ENCODE measurements at places on chromosomes 11 and 22. TPM values are rescaled to one million over a fixed set of nuclear protein-coding genes. Genes with fewer than 3 reads are reported as not detected.

The CHKB gene
- 78.7 TPM for total RNA-seq

DNA sequence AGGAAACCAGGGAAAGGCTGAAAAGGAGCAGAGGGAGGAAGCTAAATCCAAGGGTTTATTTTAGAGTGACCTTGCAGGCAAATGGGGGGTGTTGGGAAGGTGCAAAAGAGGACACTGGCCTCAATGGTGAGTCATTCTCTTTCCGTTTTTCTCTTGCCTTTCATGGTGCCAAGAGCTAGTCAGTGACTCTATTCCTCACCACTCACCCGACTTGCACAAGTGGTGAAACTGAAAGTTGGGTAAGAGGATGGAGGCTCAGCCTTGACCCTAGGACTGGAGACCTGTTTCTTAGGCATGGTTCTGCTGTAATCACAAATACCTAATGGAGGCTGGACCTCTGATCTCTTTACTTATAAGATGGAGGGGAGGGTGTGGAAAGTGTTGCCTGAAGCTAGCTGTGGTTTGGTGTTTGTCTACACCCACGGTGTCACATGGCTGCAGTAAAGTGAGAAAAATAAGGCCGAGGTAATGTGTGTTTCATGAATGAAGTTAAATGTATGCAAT lies 67.3 kb upstream of the CREB3L1 start:
- no peak overlapping the region for H3K27ac ChIP-seq
- no peaks in the 10 kb centered on the region for H3K4me1 ChIP-seq
- H3K36me3 ChIP-seq = no peaks in the 10 kb centered on the region
- H3K27me3 ChIP-seq = no peaks in the 10 kb centered on the region
- no peak overlapping the region for H3K4me3 ChIP-seq
- no peak for DNase-seq

DNA sequence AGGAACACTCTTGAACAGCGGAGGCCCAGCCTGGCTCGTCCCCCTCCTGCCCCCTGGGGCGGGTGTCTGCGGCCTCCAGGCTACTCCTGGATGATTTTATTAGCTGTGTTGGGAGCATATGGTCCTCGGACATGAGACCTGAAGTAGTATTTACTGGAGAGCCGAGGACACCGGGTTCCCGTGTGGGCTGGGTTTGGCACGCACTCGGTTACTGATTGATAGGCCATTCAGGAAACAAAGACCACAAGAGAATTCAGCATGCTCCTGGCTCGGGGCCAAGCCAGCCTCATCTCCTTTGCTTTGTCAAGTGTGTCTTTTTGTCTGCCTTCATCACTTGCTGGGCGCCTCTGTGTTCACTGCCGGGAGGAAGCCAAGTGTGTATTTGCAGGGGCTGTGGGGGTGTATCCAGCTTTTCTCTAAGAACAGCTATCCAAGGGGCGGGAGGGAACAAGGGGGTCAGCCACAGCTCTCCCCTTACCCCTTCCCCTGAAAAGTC lies 9.7 kb downstream of the FXYD2 start:
- H3K4me3 ChIP-seq = no peak overlapping the region
- no peak for DNase-seq
- H3K36me3 ChIP-seq = no peaks in the 10 kb centered on the region
- H3K27me3 ChIP-seq = no peaks in the 10 kb centered on the region

The NCAPH2 gene
- total RNA-seq = 50.4 TPM

DNA sequence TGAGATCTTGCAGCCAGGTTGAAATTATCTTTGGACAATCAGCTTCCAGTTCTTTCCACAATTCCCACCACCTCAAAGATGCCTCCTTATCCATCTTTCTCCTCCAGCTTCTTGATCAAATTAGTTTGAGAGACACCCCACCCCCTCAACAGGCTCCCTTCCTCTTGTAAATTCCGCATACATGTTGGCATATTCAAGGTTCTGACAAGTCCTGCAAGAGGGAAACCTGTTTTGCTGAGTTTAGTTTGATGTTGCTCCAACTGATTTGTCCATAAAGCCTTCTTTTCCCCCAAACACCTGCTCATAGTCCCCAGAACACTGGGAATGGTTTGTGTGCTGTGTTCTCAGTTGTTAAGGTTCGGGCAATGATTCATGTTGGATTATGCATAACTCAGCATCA lies 73.6 kb downstream of the MYO18B start:
- H3K36me3 ChIP-seq = no peaks in the 10 kb centered on the region
- peaks cover 4% of the 10 kb centered on the region for H3K4me1 ChIP-seq
- H3K4me3 ChIP-seq = no peak overlapping the region
- no peak overlapping the region for H3K27ac ChIP-seq
- no peaks in the 10 kb centered on the region for H3K27me3 ChIP-seq
- DNase-seq = no peak

- no peaks in the 10 kb centered on the region for H3K36me3 ChIP-seq
- no peak overlapping the region for H3K4me3 ChIP-seq
- DNase-seq = no peak
- no peaks in the 10 kb centered on the region for H3K27me3 ChIP-seq
These were observed 60.5 kb downstream of the LIF start for GRCh38 chr22:30186041-30186440.

The OR52E2 gene
- total RNA-seq = not detected

DNA sequence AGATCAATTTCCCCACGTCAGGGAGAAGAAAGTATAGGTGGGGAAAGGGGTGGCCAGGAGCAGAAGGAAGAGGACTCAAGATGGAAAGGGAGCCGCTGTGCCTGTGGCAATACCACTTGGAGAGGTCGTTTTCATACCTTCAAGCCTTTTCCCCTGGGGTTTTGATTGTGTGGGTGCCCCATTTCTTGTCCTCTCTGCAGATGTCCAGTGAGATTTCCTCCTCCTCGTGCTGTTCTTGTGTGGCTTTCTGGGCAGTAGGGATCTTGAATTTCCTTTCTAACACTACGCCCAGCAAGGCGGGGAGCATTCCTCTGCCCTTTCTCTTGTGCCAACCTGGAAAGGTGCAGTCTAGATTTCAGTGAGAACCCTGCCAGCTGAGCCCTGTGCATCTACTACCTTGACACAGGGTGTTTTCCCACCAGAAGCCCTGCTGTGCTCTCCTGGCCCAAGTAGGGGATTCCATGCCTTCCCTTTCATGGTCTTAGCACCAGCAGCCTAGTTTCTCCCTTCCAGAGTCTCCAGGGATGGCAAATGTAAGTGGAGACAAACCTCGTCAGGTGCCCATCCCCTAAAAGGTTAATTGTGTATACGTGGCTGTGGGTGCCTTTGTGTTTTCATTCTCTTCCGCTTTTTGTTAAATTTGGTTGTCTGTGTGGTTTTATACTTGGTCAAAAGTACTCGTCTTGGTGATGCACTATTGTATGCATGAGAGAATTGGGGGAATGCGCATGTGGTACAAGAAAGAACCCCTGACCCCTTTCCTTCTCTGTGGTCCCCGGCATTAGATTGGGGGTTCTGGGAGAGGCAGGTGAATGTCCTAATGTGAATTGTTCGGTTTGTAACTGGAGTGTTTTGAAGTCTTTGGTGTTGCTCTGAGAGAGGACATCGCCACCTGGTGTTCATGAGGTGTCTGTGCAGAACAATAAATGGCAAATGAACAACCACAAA lies 71.4 kb upstream of the MPEG1 start:
- no peak overlapping the region for H3K27ac ChIP-seq
- H3K27me3 ChIP-seq = no peaks in the 10 kb centered on the region

DNA sequence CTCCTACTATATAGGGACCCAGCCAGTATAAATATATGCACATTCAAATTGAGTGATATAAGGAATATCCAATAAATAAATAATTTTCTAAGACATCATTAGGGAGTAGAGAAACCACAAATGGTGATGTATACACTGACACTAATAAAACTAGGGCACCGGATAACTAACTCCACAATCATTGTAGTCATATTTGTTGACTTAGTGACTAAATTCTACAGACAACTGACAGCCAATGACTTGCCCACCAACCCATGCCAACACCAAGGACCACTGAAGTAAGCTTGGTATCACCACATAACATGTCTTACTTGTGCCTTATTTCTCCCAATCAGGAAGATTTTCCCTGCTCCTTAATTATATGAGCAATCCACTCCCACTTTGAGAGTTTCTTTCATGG lies 139.6 kb upstream of the TRPC6 start:
- H3K27ac ChIP-seq = no peak overlapping the region
- no peaks in the 10 kb centered on the region for H3K36me3 ChIP-seq
- H3K4me1 ChIP-seq = no peaks in the 10 kb centered on the region
- H3K4me3 ChIP-seq = no peak overlapping the region

DNA sequence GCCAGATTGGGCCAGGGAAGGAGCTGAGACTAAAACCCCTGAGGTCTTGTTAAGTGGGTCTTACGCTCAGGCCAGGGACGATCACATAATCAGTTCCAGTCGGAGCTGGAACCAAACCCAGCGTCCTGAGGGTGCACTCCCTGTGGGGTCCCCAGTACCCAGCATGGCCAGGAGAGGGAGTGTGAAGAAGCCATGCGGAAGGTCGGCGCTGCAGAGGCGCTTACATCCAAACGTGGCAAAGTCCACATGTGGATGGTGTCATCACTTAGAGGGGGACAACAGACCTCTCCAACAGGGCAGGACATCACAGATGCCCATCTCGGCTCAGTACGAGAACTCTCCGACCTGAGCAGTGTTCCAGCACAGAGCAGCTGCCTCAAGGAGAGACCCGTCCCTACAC lies 8.3 kb downstream of the ATP5MGL start:
- H3K27me3 ChIP-seq = no peaks in the 10 kb centered on the region
- H3K36me3 ChIP-seq = peaks cover 69% of the 10 kb centered on the region
- H3K4me3 ChIP-seq = no peak overlapping the region
- DNase-seq = no peak
- H3K27ac ChIP-seq = no peak overlapping the region

- H3K36me3 ChIP-seq = no peaks in the 10 kb centered on the region
- H3K27ac ChIP-seq = no peak overlapping the region
- DNase-seq = no peak
- H3K27me3 ChIP-seq = no peaks in the 10 kb centered on the region
These were observed 172.9 kb upstream of the DDI1 start for GRCh38 chr11:103863497-103863896.

GRCh38 chr11:123585206-123585605 lies 69.2 kb downstream of the SCN3B start:
- no peaks in the 10 kb centered on the region for H3K4me1 ChIP-seq
- no peak overlapping the region for H3K4me3 ChIP-seq
- H3K27me3 ChIP-seq = no peaks in the 10 kb centered on the region
- no peak overlapping the region for H3K27ac ChIP-seq
- no peaks in the 10 kb centered on the region for H3K36me3 ChIP-seq
- DNase-seq = no peak

GRCh38 chr22:26650722-26651421 lies 6.5 kb upstream of the MIAT start:
- DNase-seq = no peak
- no peaks in the 10 kb centered on the region for H3K4me1 ChIP-seq

DNA sequence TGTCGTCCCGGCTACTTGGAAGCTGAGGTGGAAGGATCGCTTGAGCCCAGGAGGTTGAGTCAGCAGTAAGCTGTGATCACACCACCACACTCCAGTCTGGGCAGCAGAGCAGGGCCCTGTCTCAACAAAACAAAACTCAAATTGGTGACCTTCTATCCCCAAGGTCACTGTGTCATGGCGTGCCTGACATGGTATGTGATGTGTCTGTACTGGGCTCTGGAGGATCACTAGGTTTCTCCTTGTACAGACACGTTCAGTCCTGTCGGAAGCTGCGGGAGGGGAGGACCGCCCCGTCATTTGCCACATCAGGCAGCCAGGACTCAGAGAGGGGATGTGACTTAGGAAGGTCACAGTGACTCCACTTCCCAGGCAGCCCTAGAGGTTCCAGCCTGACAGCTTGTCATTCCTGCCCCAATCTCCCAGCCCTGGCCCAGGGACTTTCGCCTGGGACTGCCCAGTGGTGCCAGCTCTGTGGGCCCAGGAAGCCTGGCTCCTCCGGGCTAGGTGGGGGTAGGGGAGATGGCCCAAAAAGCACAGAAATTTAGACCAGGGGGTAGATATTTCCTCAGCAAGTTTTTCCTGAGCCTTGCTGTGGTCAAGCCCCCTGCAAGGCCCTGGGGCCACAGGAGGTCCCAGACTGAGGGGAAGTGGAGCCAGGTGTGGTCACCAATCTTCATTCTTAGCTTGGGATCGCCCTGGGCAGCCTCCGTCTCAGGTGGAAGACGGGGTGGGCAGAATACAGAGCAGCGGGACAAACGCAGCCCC lies 53.2 kb downstream of the TRIOBP start:
- peaks cover 3% of the 10 kb centered on the region for H3K36me3 ChIP-seq
- H3K4me3 ChIP-seq = no peak overlapping the region
- H3K27me3 ChIP-seq = no peaks in the 10 kb centered on the region
- H3K4me1 ChIP-seq = peaks cover 78% of the 10 kb centered on the region
- no peak for DNase-seq
- no peak overlapping the region for H3K27ac ChIP-seq

The ELMOD1 gene
- total RNA-seq = 3.2 TPM

The APOA4 gene
- 0.99 TPM for total RNA-seq

DNA sequence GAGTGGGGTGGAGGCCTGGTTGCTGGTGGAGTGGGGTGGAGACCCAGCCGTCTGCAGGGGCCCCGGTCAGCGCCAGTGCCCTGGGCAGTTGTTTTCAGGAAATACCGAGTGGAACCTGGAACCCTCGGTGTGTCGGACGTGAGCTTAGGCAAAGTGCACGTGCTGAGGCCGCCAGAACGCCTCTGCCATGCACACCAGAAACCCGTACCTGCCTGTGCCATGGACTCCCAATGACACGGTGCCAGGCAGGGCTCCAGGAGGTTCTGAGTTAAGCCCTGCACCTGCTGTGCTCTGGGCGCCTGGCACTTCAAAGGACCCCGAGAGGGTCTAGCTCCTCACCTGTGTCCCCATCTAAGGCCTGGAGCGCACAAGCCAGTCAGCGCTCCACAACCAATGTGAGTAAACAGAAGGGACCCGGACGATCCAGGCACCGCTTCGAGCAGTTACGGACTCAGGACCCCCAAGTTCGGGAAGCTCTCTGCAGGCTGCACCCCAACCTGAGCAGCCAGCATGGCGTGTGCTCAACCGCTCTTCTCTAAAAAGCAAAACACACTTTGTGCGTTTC lies 12.3 kb downstream of the TOLLIP start:
- peaks cover 33% of the 10 kb centered on the region for H3K36me3 ChIP-seq
- H3K27me3 ChIP-seq = no peaks in the 10 kb centered on the region
- DNase-seq = no peak
- peaks cover 8% of the 10 kb centered on the region for H3K4me1 ChIP-seq
- H3K4me3 ChIP-seq = no peak overlapping the region

GRCh38 chr11:31240340-31240904 lies 129.1 kb downstream of the DCDC1 start:
- no peaks in the 10 kb centered on the region for H3K36me3 ChIP-seq
- H3K27me3 ChIP-seq = no peaks in the 10 kb centered on the region
- H3K27ac ChIP-seq = no peak overlapping the region
- no peaks in the 10 kb centered on the region for H3K4me1 ChIP-seq
- no peak overlapping the region for H3K4me3 ChIP-seq
- no peak for DNase-seq

GRCh38 chr11:13152736-13153541 lies 124.7 kb upstream of the BMAL1 start:
- no peak overlapping the region for H3K27ac ChIP-seq
- no peaks in the 10 kb centered on the region for H3K4me1 ChIP-seq
- no peak for DNase-seq
- H3K36me3 ChIP-seq = no peaks in the 10 kb centered on the region
- no peaks in the 10 kb centered on the region for H3K27me3 ChIP-seq
- H3K4me3 ChIP-seq = no peak overlapping the region

Measured in thoracic aorta (tissue), 2 donors.